ENCODE measurements at places on chromosomes 3 and 15. TPM values are rescaled to one million over a fixed set of nuclear protein-coding genes. Genes with fewer than 3 reads are reported as not detected.

The LMAN1L gene
- 0.11 TPM for total RNA-seq

The UCN2 gene
- total RNA-seq = not detected

- no peak for DNase-seq
Observed at GRCh38 chr3:177519588-177519987, 322.3 kb upstream of the TBL1XR1 start.

GRCh38 chr3:37475435-37475834 is 301.1 kb upstream of the LRRFIP2 start:
- no peak for DNase-seq

DNA sequence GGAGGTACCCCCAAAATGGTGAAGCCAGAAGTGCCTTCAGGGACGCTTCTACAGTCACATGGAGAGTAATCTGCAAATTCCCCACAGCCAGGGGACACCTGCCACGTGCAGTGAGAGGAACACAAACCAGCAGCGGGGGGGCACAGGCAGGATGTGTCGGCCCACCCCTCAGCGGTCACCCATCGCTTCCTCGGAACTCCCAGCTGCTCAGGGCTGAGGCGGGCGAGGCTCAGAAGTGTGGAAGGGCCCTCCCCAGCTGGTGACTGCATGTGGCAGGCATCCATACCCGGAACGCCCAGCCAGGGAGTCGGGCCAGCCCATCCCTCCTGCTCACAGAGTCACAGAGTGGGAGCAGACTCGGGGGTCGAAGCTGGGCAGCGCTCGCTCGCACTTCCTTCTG is 63.7 kb downstream of the SLC12A8 start:
- peak; percentile 37 for DNase-seq

- DNase-seq = no peak
Observed at GRCh38 chr3:144085964-144086363, 114.3 kb downstream of the DIPK2A start.

GRCh38 chr3:66475386-66476020 is 25.3 kb downstream of the LRIG1 start:
- DNase-seq = no peak

DNA sequence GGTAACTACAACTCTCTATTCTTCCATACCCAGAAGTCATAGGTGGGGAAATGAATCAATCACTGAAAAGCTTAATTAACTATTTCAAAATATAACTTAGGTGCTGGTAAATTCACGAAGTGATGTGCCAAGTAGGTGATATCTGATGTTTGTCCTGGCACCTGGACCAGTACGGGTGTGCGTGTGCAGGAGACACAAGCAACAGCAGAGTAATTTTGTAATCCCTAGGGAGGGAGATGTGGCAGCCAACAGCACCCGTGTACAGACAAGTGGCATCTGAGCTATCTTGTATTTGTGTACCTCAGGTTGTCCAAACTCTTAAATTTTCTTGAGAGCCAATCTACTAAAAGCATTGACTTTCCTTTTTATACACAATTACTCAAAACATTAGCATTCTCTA is 22.8 kb downstream of the USF3 start:
- no peak for DNase-seq

DNA sequence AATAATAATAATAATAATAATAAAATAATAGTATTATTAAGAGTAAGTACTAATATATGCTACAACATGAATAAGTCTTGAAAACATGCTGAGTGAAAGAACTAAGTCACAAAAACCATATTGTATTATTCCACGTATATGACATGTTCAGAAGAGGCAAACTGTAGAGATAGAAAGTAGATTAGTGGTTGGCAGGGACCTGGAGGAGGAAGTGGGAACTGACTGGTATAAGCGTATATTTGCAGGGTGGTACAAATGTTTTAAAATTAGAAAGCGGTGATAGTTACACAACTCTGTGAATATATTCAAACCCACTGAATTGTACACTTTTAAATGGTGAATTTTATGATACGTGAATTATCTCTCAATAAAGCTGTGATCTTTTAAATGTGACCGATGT is 32.8 kb downstream of the LRRK1 start:
- DNase-seq = no peak

DNA sequence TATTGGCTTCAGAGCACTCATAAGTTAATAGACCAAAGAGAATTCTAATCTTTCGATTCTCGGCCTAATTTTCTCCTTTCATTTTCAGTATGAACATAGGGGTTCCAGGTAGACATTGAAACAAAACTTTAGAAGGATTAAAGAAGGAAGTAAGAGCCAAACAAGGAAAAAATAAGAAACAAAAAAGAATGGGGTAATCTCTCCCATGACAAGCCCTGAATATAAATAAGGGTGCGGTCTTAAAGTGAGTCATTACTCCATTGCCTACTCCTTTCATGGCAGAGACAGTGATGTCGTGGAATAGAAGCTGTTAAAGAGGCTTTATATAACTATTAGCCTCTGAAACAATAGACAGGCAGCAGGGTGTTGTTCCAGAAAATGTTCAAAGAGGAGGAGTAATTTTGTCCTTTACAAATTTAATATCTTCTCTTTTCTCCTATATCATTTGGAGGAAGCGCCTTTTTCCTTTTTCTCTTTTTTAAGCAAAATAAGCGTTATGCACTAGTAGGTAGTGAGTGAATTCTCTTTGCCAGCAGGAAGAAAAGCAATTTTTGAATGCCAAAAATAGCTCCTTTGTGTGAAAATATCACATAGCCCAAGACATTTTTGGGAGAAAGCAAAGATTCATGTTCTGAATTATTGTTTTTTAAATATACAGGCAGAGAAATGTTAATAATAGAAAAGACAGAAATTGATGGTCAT is 607.9 kb upstream of the KCNMB2 start:
- DNase-seq = no peak

DNA sequence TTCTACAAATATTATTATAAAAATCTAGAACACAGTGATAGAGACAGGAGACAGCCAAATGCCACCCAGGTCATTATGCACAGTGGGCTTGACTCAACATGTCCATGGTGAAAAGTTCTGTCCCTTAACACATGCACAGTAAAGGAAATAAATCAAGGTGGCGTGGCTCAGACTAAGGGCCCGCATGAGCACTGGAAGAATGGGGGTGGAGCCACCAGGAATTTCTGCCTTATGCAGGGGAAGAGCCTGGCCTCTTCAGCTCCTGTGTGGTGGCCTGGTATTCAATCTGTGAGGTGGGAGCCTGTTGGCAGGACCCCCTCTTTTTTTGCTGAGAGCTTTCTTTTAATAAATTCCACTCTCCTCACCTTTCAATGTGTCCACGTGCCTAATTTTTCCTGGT is 17.2 kb upstream of the SPG21 start:
- no peak for DNase-seq

GRCh38 chr3:176840641-176841286 is 356.5 kb downstream of the TBL1XR1 start:
- DNase-seq = no peak

DNA sequence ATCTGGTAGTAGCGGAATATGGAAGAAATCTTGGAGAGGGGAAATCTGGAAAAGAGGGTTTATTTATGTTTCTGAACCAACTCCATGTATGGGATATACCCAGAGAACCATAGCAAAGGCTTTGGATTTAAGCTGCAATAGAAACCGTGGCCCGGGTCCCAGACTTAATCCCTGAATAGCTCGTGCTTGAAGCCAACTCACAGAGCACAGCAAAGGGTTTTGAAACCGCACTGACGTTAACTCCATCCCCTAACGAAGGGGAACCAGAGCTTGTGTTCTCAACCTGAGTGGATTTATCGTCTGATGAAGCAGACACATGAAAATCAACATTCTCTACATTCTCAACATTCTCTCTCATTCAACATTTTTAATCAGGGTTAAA is 154.6 kb downstream of the APBA2 start:
- DNase-seq = no peak

GRCh38 chr3:37673401-37673800 is 188.3 kb upstream of the CTDSPL start:
- DNase-seq = no peak

DNA sequence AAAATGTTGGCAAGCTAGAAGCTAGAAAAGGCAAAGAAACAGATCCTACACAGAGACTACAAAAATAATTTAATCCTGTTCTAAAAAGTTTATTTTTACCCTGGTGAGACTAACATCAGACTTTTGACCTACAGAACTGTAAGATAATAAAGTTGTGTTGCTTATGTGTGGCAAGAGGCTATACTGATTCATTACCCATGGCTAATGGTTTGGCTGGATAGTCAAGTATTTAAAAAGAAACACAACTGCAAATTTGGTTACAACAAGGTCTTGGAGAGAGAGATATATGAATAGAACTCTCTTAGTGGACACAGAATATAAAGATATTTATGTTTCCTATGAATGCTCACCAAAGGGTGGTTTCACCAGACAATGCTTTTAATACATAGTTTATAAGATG is 364.2 kb upstream of the PLSCR5 start:
- DNase-seq = no peak

All from activated CD8-positive, alpha-beta T cell treated with anti-CD3 and anti-CD28 coated beads for 36 hours (primary cell).